ENCODE measurements at places on chromosomes 6 and 20.

GRCh38 chr6:64243618-64244017, 608.0 kb downstream of the PHF3 start:
- DNase-seq: no peak

- DNase-seq: no peak
Measured at GRCh38 chr20:8220716-8221115, 88.7 kb downstream of the PLCB1 start.

- no peak for DNase-seq
Measured at GRCh38 chr6:14912706-14913105, 333.2 kb upstream of the JARID2 start.

- DNase-seq: no peak
Measured at GRCh38 chr6:9405369-9405768, 970.0 kb upstream of the SLC35B3 start.

- no peak for DNase-seq
Measured at GRCh38 chr20:53639128-53639527, 45.5 kb upstream of the ZNF217 start.

GRCh38 chr20:3133155-3133554, 26.5 kb downstream of the FASTKD5 start:
- DNase-seq: no peak

GRCh38 chr6:125865015-125865414, 74.3 kb downstream of the NCOA7 start:
- DNase-seq: no peak

DNA sequence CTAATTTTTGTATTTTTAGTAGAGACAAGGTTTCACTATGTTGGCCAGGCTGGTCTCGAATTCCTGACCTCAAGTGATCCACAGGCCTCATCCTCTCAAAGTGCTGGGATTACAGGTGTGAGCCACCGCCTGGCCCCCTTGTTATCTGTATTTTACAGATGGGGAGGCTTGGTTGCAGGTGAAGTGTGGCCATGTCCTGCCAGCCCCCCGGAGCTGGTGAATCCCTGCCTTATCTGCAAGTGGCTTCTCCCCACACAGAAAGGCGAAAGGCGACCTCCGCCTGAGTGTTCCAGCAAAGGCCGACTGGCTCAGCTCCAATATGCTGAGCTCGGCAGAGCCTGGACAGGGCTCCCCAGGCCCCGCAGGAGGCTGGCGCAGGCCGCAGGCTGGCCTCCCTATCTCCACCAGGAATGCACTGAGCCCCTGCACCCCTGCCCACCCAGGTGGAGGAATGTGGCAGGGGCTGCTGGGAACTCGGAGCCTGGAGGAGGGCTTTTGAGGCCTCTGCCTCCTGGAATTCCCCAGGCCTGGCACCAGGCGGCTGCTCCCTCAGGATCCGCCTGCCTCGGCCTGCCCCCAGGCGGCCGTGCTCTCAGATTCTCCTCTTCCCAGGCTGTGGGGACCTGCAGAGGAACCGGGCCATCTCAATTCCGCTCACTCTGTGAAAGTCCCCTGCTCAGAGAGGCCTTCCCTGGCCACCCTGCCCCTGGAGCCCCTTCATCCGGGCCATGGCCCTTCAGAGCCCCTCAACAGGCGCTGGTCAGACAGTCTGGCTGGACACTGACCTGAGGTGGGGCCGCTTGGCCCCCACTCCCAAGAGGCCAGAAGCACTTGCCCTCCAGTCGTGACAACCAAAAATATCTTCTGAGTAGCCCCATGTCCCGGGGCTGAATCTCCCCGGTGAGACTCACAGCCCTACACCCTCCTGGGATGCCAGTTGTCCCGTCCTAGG, 9.3 kb upstream of the LAMA5 start:
- DNase-seq: no peak

GRCh38 chr6:74607934-74608333, 597.9 kb downstream of the COL12A1 start:
- DNase-seq: no peak
